ENCODE measurements at places on chromosomes 4 and X. TPM values are rescaled to one million over a fixed set of nuclear protein-coding genes. Genes with fewer than 3 reads are reported as not detected.

SNX12 gene
- 76.2 TPM for total RNA-seq

H2BW2 gene
- not detected for total RNA-seq

ERVMER34-1 gene
- total RNA-seq: 3.5 TPM

PALLD gene
- total RNA-seq: 77.4 TPM

PNMA6F gene
- not detected for total RNA-seq

XAGE1A gene
- not detected for total RNA-seq

FRAS1 gene
- total RNA-seq: 35.8 TPM

ATOH1 gene
- not detected for total RNA-seq

DNA sequence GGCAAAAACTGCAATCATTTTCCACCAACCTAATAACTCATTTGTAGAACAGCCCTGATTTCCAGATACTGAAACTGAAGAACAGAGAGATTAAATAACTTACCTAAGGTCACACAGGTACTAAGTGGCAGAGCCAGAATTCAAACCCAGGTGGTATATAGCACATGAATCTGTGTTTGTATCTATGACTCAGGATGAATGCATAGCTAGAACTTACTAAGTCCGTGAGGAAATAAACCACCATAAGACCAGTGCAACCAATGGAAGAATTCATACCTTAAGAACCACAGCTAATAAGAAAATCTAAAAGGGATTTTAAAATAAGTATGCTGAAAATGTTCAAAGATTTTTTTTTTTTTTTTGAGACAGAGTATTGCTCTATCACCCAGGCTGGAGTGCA, 1.5 kb upstream of the PLAC1 start:
- DNase-seq: no peak

- peak; percentile 73 for DNase-seq
Measured at GRCh38 chrX:3384327-3384726, 37.9 kb upstream of the MXRA5 start.

DNA sequence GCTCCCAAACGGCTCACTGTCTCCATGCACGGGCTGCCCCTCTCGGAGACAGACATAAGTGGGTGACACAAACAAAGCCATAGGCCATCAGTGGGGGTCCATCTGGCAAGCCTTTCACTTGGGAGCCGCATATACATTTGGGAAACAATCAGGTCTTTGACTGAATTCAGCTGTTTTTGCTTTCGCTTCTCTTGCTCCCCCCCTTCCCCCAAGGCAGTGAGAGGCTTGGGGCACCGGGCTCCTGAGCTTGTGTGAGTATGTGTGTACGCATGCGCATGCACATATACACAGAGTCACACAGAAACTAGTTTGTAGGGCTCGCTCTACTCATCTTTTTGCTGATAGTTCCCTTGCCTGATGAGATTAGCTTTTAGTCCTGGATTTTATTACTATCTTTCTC, 284.4 kb downstream of the AFF2 start:
- no peak for DNase-seq

GRCh38 chrX:46959985-46960700, 47.9 kb downstream of the JADE3 start:
- no peak for DNase-seq

GRCh38 chr4:623914-624566, 1.3 kb upstream of the PDE6B start:
- DNase-seq: no peak

GRCh38 chr4:38926896-38927295, 59.3 kb downstream of the FAM114A1 start:
- DNase-seq: no peak

DNA sequence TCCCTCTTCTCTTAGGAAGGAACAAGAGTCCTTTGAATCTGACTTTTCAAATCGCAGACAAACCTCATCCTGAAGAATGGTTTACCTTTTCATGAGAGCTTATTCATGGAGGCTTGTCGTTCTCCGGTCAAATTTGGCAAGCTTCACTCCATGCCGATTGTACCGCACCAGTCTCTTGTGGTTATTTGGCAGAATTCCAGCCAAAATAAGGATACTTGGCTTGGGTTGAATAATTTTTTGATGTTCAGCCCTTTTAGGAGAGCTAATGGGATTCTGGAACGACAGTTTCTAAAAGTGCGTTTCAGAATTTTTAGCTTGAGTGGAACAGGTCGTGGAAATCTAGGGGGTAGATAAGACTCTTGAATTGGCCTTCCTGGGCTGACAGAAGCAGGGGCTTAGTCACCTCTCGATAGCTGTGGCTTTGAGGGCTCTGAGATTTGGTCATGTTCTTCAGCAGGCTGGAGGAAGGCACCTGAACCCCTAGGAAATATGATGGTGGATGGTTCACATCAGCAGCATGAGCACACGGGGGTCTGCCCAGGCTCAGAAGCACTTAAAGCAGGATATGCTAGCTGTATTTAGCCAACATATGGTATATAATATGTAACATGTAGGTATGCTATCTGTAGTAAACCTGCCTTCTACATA, 1.5 kb downstream of the KLHL2 start:
- DNase-seq: no peak

DNA sequence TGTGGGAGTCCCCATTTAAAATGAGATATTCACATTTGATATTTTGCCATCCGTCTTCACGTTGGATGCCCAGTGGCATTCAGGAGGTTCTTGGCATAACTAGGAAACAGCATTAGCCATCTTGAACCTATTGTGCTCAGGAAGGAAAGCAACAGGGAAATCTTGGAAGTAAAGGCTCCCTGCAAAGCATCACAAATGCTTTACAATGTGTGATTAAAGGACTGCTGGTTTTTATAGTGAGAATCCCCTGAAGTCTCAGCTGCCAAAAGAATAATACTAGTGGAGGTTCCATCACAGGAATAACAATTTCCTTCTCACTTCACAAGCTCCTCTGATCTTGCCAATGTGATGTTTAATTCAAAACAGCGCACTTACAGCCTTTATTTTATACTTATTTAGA, 49.7 kb upstream of the NPNT start:
- DNase-seq: no peak

- no peak for DNase-seq
Measured at GRCh38 chr4:111789901-111790640, 355.2 kb upstream of the FAM241A start.

DNA sequence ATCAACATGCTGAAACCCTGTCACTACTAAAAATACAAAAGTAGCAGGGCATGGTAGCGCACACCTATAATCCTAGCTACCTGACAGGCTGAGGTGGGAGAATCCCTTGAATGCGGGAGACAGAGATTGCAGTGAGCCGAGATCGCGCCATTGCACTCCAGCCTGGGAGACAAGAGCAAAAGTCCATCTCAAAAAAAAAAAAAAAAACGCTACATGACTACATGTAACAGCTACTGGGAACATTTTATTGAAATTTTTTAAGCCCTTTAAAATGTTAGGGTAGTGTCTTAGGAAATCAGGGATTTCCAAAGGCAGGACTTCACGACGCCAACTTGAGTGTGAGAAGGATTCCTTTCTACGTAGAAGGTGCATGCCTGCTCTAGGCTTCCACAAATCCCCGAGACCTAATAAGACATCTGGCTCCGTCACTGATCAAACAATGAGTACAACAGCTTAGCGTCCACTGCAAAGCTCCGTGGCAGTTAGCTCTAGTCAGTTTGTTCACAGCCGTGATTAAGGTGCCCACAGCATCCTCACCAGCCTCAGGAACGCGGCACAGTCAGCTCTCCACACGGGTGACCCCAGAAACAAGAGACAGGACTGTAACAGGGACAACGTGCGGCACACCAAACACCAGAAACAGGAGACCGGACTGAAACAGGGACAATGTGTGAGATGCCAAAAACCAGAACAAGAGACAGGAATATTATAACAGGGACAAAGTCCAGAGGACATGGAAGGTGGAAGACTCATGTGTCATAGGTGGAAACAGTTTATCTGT, 33.7 kb downstream of the DHRSX start:
- DNase-seq: no peak

DNA sequence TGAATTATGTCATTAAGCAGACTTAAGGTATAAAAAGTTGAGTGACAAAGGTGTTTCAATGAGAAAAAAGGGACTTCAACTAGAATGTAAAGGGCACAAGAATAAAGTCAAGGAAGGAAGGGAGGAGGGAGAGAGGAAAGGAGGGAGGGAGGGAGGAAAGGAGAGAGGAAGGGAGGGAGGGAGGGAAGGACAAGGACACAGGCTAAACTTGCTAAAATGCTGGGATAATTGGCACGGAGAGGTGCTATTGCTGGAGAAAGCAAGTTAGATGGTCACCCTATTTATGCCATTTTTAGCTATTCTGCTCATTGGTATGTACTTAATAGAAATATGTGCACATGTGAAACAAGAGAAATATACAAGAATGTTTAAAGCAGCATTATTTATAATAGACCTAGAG, 44.9 kb upstream of the SPP1 start:
- no peak for DNase-seq

DNA sequence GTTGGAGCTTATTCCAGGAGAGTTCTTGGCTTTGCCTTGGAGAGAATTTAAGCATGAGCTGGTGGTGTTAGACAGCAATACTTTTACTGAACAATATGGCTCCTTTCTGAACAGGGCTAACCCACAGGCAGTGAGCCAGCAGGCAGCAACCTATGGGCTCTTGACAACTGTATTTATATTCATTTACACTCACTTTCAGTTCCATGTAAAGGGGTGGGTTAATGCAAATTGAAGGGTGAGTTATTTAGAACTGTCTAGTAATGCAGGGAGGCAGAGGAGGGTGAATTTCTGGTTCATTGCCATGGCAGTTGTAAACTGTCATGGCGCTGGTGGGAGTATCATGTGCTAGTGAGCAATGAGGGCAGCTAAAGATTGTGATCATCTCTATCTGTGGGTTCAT, 15.7 kb downstream of the FOXR2 start:
- no peak for DNase-seq

GRCh38 chr4:88033309-88033708, 25.9 kb downstream of the PKD2 start:
- DNase-seq: no peak

GRCh38 chr4:159002950-159003349, 99.9 kb upstream of the RAPGEF2 start:
- DNase-seq: no peak

DNA sequence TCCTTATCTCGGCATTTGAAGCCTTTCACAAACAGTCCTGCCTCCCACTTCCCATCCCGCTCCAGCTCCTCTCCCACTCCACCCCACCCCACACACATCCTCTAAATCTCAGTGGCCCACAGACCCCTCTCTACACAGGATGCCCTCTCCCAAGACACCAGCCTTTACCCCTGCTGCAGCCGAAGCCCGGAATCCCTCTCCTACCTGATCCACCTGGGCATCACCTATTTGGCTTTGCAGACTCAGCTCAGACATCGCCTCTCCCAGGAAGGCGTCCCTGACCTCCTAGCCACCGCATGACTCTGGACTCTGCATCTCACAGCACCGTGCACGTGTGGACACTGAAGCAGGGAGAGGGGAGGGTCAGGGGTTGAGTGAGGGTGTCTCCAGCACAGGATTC, 11.5 kb downstream of the PPP2R2C start:
- DNase-seq: no peak

Measured in kidney epithelial cell (primary cell).